ENCODE measurements at places on chromosomes 5 and 9. TPM values are rescaled to one million over a fixed set of nuclear protein-coding genes. Genes with fewer than 3 reads are reported as not detected.

The LCN15 gene
- not detected for total RNA-seq

The BTNL8 gene
- 0.09 TPM for total RNA-seq

The ENG gene
- 24.6 TPM for total RNA-seq

The PRUNE2 gene
- 19.4 TPM for total RNA-seq

The ENTREP1 gene
- total RNA-seq, result 7.6 TPM

The OLFML2A gene
- total RNA-seq, result 4.6 TPM

The LCN1 gene
- total RNA-seq, result not detected

The MUSK gene
- not detected for total RNA-seq

The STRBP gene
- 13.0 TPM for total RNA-seq

The DHX29 gene
- total RNA-seq, result 20.5 TPM

The LMBRD2 gene
- total RNA-seq, result 8.0 TPM

The DMGDH gene
- total RNA-seq, result 0.26 TPM

The EPB41L4B gene
- 0.22 TPM for total RNA-seq

The TEX53 gene
- not detected for total RNA-seq

The SLC36A2 gene
- not detected for total RNA-seq

The ENHO gene
- total RNA-seq, result not detected

The DBN1 gene
- 130 TPM for total RNA-seq

The GABRB2 gene
- total RNA-seq, result not detected

The GIN1 gene
- total RNA-seq, result 3.8 TPM

The ADAMTS13 gene
- 0.65 TPM for total RNA-seq

The RNF183 gene
- total RNA-seq, result not detected

The OR1J2 gene
- not detected for total RNA-seq

The DNM1 gene
- 0.43 TPM for total RNA-seq

The NUTM2G gene
- not detected for total RNA-seq

The CBY3 gene
- total RNA-seq, result 0.09 TPM

The PCDHGA1 gene
- 0.43 TPM for total RNA-seq

The ARAP3 gene
- 28.7 TPM for total RNA-seq

The MRPL50 gene
- 19.3 TPM for total RNA-seq

The NAA35 gene
- total RNA-seq, result 21.1 TPM

The GLRA1 gene
- not detected for total RNA-seq

The SPATA31D4 gene
- not detected for total RNA-seq

The PLPP1 gene
- total RNA-seq, result 616 TPM

The ADRB2 gene
- total RNA-seq, result 13.0 TPM

The FRRS1L gene
- total RNA-seq, result under 0.01 TPM

The TSSK1B gene
- total RNA-seq, result not detected

The PCDHA2 gene
- under 0.01 TPM for total RNA-seq

All from dermis lymphatic vessel endothelial cell (primary cell).